Vagina (tissue), 2 donors: ENCODE measurements at places on chromosomes 11 and 22. TPM values are rescaled to one million over a fixed set of nuclear protein-coding genes. Genes with fewer than 3 reads are reported as not detected.

NAP1L4 gene
- total RNA-seq: 108 TPM

DNA sequence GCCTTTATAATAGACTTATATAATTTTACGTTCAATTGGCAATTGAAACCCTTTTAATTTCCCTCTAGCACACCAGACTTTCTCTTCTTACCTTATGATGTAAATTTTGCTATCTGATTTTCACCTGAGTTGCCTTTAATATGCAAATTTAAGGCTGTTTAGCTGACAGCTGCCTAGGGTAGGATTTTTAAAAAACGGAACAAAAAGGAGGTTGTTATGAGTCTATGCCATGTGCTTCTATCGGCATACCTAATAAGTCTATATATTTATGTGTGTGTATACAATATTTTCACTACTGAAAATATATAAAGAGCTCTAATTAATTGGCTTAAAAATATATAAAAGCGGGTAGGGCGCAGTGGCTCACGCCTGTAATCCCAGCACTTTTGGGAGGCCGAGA is 11.8 kb upstream of the SELENOH start:
- DNase-seq: no peak

GRCh38 chr22:24384131-24384530 is 43.3 kb upstream of the ADORA2A start:
- no peak for DNase-seq

DNA sequence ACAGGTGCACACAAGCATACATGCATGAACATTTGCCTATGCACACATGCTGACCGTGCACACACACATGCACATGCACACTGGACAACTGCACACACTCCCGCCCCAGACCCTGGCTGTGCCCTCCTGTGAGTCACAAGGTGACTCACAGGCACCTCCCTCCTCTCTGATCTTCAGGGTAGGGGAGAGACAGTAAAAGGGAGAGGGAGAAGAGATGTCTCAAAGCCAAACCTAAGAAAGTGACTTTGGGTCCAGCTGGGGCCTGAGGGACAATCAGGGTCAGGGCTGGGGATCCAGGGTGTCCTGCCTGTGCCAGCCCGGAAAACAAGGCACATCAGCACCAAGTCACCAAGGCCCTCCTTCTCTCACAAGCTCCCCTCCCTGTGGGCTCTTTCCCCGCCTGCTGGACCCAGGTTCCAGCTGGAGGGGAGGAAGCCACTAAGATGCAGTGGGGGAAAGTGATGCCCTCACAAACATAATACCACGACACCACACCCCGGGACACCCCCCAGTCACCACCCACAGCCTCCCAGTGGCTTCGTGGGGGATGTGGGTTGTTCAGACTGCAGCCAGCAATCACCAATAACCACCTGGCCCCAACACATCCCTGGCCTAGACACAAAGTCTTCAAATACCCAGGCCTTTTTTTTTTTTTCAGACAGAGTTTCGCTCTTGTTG is 39.3 kb downstream of the PDGFB start:
- no peak for DNase-seq

CCDC116 gene
- not detected for total RNA-seq

GRCh38 chr11:12768726-12769673 is 94.8 kb downstream of the TEAD1 start:
- DNase-seq: peak; percentile 78

DNA sequence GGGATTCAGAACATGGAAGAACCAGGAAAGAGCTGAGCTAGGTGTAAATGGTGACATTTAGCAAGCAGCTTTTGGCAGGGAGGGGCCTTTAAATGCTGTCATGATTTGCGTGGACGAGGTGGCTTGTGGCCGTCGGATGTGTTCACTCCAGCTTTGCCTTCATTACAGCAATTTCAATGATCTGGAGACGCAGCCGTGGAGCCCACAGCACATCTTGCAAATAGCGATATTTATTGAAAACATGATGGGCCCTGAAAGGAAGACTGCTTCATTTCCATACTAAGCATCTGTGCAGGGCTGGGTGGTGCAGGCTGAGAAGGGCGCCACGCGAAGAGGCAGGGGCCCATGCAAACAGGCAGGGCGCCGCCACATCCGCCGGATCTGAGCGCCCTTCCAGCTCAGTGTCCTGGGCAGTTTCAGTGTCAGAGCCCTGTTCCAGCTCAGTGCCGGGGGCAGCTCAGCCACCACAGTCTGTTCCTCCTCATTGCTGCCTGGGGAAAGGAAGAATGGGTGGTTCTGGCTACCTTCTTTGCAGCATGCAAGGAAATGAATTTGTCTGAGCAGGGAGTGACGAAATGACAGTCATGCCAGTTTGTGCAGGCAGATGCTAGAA is 111.1 kb upstream of the TTC12 start:
- no peak for DNase-seq

GRCh38 chr22:39013942-39014722 is at the start of gene APOBEC3C:
TSS of gene APOBEC3C (plus strand) at chr22:39014257. CDS start at chr22:39014363, 106 bp downstream.
- peak; percentile 93 for DNase-seq

SAA4 gene
- 1.7 TPM for total RNA-seq

DNA sequence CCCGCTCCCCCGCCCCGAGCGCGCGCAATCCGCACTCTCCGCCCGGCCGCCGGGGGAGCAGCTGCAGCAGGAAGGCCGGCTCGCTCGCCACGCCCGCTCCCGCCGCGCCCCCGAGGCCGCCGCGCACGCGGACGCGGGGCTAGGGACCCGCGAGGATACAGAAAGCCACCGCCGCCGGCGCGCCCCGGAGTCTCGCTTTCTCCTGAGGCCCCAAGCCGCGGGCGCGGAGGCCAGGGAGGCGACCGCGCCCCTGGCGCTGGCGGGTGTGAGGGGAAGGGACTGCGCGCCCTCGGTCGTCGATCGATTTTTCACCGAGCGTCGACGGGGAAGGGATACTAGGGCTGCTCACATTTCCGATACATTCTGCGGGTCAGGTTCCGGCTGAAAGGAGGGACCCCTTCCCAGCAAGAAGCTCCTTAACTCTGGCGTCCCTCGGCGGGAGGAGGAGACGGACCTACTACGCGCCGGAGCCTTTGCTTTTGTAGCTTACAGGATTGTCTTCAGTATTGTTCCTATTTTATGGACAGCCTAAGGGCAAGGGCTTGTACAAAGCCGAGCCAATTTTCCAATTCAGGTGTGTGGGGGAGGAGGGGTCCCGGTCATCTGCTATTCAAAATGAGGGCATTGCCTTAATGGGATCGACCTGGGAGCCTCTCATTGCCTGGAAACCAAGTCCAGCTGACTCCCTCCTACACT is 416 bp upstream of the GAB2 start:
- no peak for DNase-seq

CHADL gene
- total RNA-seq: 3.7 TPM

CHST1 gene
- 2.0 TPM for total RNA-seq

- DNase-seq: no peak
Observed at GRCh38 chr22:24950272-24950902, 2.1 kb upstream of the KIAA1671 start.

CCDC15 gene
- 2.9 TPM for total RNA-seq

- no peak for DNase-seq
Observed at GRCh38 chr11:124944565-124944964, 8.7 kb upstream of the HEPACAM start.

GRCh38 chr22:17907748-17908051 is 116.7 kb downstream of the MICAL3 start:
- no peak for DNase-seq

DNA sequence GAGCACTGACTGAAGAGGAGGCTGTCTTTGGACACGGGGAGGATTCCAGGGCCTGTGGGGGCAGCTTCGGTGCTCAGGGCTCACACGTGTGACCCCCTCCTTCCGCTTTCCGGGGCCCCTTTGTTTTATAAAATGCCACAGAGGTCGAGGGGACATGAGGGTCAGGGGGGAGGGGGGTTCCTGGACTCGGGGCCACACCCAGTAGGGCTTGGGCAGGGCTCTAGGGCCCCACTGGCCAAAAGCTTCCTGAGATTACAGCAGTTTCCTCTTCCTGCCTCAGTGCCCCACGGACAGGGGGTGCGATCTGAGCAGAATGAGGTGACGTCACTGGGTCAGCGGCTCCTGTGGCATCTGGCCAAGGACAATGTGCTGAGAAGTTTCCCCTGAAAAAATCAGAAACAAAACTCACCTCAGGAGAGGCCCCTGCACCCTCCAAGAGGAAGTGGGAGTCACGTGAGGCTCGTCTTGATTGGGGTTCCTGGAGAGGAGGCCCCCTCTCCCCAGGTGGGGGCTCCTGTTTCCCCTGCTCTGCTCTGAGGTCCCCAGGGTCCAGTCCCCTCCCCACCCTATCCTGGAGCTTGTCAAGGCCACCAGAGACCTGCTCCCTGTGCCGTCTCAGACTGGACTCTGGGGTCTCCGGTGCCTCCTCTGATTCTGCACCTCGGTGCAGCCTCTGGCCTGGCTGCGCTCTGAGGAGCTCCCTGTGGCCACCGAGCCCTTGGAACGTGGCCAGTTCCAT is 6.4 kb upstream of the IFITM3 start:
- no peak for DNase-seq

GRCh38 chr22:46740910-46741780 is 3.1 kb upstream of the CERK start:
- no peak for DNase-seq

ARHGEF17 gene
- total RNA-seq: 32.9 TPM

DNA sequence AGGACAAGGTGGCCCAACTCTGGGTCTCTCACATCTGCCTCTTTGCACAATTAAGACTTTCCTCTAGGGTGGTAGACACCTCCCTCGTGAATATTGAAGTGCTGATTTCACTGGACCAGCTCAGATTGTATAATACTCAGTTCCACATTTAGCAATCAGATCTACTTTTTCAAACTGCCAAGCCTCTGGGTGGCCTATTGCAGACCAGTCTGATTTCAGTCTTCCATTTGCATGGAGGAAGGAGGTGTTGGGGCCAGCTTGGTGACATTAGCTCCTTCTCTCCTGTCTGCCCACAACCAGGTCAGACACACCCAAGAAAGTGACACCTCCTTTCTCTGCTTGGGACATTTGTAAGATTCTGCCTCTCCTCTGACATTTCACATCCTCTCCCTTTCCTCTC is 78.2 kb downstream of the PPFIBP2 start:
- no peak for DNase-seq

- DNase-seq: no peak
Observed at GRCh38 chr22:48707763-48708557, 1119.7 kb downstream of the BRD1 start.

DEUP1 gene
- not detected for total RNA-seq

GRCh38 chr22:38413085-38414008 is 41.7 kb downstream of the KCNJ4 start:
- DNase-seq: peak; percentile 71

CSTF3 gene
- 13.3 TPM for total RNA-seq

GRCh38 chr11:27621405-27622161 is 78.7 kb downstream of the BDNF start:
- DNase-seq: no peak

- DNase-seq: no peak
Observed at GRCh38 chr22:44658311-44658953, 43.6 kb upstream of the PRR5 start.

DNA sequence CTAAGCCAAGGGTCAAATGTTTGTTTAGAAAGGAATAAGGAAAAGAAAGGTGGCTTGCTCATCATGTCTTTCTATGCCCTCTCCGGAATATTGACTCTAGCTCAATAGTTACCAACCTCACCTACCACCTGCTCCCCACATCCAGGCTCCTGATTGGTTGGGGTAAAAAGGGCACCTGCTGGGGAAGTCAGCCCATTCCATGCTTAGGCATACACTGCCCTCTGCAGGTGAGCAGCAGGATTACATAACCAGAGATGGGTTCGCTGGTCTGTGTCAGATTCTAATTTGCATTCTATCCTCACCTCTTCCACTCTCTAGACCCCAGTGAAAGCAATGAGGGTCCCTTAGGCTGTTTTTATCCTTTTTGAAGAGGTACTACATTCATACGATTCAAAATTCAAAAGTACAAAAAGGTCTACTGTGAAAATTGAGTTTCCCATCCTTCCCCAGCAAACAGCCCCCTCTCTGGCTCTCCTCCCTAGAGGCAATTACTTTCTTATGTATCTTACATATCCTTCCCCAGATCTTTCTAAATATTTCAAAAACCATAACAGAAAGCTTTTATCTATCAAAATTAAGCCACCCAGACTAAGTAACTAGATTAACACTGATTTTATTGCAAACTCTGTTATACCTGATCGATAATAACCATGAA is 98.0 kb upstream of the ASPHD2 start:
- DNase-seq: no peak

DNA sequence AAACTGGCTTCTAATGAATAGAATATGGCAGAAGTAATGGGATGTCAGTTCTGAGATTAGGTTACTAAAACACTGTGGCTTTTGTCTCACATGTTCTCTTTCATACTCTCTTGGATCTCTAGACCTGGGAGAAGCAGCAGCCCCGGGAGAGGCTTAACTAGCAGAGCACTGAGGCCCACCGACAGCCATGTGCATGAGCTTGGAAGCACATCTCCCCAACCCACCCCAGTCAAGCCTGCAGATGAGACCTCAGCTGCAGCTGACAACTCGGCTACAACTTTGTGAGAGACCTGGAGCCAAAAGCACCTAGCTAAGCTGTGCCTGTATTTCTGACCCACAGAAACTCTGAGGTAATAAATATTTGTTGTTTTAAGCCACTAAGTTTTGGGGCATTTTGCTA is 100.8 kb downstream of the TRIM29 start:
- DNase-seq: peak; percentile 81

GRCh38 chr11:121634889-121635288 is 182.1 kb upstream of the SORL1-AS1 start:
- no peak for DNase-seq

BATF2 gene
- total RNA-seq: not detected

MUC5B gene
- 0.25 TPM for total RNA-seq

DNA sequence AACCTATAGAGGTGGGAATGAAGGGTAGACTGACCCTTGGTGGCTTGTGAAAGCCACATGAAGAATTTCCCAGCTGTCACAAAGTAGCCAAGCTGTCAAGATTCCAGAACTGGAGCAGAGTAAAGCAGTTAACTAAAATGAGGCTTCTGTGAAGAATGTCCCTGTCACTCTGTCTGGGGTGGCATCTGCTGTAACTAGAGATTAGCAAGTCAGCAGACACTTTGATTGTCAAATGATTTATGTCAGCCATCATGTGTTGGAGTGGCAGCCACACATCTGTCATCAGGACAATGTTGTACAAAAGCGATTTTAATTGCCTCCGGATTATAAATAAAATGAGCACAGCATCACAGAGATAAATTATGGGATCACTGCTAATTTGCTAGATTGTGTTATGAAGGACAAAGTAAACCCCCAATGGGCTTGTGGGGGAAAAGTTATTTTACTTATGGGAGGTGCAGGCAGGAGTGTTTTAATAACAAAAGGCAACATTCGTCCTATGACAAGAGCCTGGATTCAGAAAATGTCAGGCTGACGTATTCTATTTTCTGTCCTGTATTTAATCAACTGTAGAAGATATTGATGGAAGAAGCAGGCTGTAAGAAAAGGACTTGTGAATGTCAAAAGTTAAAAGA is 270.9 kb downstream of the FAM181B start:
- no peak for DNase-seq

DBX1 gene
- not detected for total RNA-seq

- DNase-seq: no peak
Observed at GRCh38 chr11:124359566-124359965, 24.7 kb downstream of the OR8B2 start.

MS4A15 gene
- total RNA-seq: not detected

OR4D5 gene
- not detected for total RNA-seq

DNA sequence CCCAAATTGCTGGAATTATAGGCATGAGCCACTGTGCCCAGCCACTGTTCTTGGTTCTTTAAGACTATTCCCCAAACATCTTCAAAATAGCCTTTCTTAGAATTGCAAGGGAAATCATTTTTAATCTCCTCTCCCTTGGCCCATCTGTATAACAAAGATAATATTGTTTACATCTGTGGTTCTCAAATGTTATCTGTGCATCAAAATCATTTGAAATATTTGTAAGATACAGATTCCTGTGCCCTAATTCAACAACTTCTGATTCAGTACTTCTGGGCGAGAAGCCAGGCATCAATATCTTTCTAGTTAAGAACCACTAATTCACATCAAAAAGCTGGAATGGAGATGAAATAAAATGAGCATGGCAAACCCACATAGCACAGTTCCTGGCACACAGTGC is 83.0 kb downstream of the TMPRSS5 start:
- DNase-seq: no peak
